Activated CD8-positive, alpha-beta T cell treated with anti-CD3 and anti-CD28 coated beads for 36 hours (primary cell): ENCODE measurements at places on chromosomes 7 and 10. TPM values are rescaled to one million over a fixed set of nuclear protein-coding genes. Genes with fewer than 3 reads are reported as not detected.

DMBT1 gene
- total RNA-seq, result not detected

C10orf62 gene
- total RNA-seq, result not detected

TRIM50 gene
- total RNA-seq, result not detected

PRKG1 gene
- total RNA-seq, result not detected

PDIA4 gene
- total RNA-seq, result 72.6 TPM

PTCD1 gene
- 8.2 TPM for total RNA-seq

PLEKHS1 gene
- total RNA-seq, result not detected

BICC1 gene
- total RNA-seq, result not detected

POU6F2 gene
- total RNA-seq, result not detected

GPR22 gene
- not detected for total RNA-seq

UNCX gene
- total RNA-seq, result not detected

SEC31B gene
- 34.2 TPM for total RNA-seq

CALHM3 gene
- not detected for total RNA-seq

ASB15 gene
- not detected for total RNA-seq

PDSS1 gene
- 16.1 TPM for total RNA-seq

RET gene
- total RNA-seq, result 0.47 TPM

CLDN12 gene
- total RNA-seq, result 3.9 TPM

ITIH5 gene
- total RNA-seq, result not detected

CTAGE6 gene
- 1.7 TPM for total RNA-seq

CYCS gene
- total RNA-seq, result 266 TPM

MACC1 gene
- total RNA-seq, result 0.14 TPM

SP8 gene
- not detected for total RNA-seq

ANKRD30A gene
- total RNA-seq, result not detected

SH2B2 gene
- total RNA-seq, result 7.1 TPM

OR9A4 gene
- total RNA-seq, result not detected

DENND2A gene
- not detected for total RNA-seq

CTNNA3 gene
- not detected for total RNA-seq

ITGB8 gene
- total RNA-seq, result not detected

SPDYE6 gene
- total RNA-seq, result not detected

SLC26A4 gene
- total RNA-seq, result 2.0 TPM

NKX2-3 gene
- not detected for total RNA-seq

BLNK gene
- not detected for total RNA-seq

SEPTIN7 gene
- 235 TPM for total RNA-seq

NEBL gene
- 0.34 TPM for total RNA-seq

TMEM176B gene
- total RNA-seq, result not detected

ODAD2 gene
- total RNA-seq, result 0.40 TPM

ANKRD7 gene
- total RNA-seq, result 1.4 TPM

MOGAT3 gene
- not detected for total RNA-seq

CROT gene
- total RNA-seq, result 7.2 TPM

TMEM236 gene
- 0.16 TPM for total RNA-seq

VPS37D gene
- 1.1 TPM for total RNA-seq

IL6 gene
- total RNA-seq, result not detected

VSIR gene
- total RNA-seq, result 59.6 TPM

FHIP2A gene
- 16.6 TPM for total RNA-seq

ANLN gene
- total RNA-seq, result 38.1 TPM

PAPSS2 gene
- 0.20 TPM for total RNA-seq

TYW1B gene
- total RNA-seq, result 1.6 TPM

SUGCT gene
- total RNA-seq, result 1.6 TPM

HMX2 gene
- 0.90 TPM for total RNA-seq
